Activated CD8-positive, alpha-beta T cell treated with anti-CD3 and anti-CD28 coated beads, Interleukin-2, amount 10 ng/mL, durations not matched to agents 7 days and 5 days (primary cell): ENCODE measurements at places on chromosomes 16 and 17. TPM values are rescaled to one million over a fixed set of nuclear protein-coding genes. Genes with fewer than 3 reads are reported as not detected.

DNA sequence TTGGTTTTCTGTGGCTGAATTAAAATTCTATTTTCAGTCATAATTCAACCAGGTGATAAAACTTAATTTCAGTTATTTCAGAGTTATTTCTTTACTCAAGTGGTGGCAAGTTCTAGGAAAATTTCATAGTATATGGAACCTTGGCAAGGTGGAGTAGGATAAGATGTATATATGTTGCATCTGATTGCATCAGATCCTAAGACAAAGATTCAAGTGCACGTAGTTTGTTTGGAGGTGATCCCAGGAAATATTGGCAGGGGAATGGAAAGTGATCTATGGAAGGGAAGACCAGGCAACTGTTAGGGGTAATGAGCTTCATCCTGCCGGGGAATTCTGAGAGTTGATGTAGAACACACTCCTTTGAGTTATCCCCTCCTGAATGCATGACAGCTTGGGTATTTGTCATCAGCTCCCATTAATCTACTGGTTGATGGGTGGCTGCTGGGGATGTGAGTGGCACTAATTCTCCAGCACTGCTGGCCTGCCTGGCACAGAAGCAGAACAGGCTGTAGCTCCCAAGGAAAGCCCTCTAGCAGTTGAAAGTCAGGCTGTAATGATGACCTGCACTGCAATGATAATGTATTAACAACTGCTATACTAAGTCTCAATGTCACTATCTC, 52.2 kb upstream of the TOM1L1 start:
- DNase-seq = no peak

DNA sequence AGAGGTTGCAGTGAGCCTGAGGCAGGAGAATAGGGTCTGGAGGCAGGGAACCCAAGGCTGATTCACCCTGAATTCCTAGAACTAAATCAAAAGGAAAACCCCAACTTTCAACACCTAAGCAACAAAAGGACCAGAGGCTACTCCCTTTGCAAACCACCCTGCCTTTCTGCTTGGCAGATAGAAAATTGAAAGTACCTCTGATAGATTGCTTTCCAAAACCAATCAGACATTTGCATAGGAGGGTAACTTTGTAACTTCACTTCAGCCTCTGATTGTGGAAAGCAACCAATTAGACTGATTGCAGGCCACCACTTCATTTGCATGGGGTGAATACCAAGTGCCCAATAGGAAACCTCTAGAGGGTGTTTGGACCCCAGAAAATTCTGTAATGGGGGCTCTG, 10.9 kb upstream of the TMEM98 start:
- no peak for DNase-seq

DNA sequence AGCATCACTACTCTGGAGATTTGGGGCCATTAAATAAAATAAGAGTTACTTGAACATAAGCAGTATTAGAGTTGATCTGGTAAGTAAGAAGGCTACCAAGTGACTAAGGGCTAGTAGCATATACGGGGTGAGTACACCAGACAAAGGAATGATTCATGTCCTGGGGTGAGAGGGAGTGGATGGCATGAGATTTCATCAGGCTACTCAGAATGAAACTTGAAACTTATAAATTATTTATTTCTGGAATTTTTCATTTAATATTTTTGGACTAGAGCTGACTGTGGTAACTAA, 2.3 kb downstream of the SLFN5 start:
- no peak for DNase-seq

GRCh38 chr16:4625560-4626159, 1.0 kb downstream of the MGRN1 start:
- no peak for DNase-seq

DNA sequence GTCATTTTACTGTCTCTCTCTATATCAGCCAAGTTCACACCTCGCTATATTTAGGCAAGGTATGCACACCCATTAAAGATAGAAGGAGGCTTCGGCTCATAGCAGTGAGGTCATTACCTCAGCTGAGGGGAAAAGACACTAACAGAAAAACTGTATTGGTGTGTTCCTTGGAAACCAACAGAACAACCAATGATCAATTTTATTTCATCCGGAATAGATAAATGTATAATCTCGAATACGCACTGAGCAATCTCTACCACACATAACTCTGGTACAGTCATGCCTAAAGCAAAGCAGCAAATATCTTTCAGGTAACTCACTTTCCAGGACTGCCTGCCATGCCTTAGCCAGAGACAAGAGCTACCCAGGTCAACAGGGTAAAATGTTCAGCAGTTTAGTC, 109.9 kb upstream of the CORO6 start:
- no peak for DNase-seq

GRCh38 chr16:4606354-4606753, 8.3 kb downstream of the UBALD1 start:
- no peak for DNase-seq

DNA sequence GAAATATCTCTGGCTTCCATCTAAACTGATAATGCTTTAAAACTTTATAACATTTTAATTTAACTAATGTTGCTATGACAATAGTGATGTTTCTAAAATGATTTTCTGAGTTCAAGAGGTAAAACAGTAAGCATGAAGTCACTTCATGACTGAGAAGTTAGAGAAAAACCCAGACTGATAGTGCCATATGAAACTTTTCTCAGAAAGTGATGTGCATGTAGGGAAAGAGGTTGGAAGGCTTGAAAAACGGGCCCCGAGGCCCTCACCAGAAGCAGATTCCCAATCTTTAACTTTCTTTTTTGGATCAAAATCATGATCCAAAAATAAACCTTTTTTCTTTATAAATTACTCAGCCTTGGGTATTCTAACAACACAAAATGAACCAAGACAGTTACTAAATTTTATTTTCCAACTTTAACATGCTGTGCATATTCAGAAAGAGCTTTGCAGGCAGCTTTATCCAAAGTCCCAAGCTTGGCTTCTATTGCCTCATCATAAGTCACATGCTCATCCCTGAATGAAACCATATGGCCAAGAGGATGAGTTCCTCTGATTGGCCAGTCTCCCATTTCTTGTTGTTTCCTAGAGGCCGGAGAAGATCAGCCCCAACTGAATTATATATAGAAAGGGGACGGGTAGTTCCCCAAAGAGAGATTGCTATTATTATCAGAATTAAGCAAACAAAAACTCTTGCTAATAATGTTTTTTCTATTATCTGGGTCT, 357.6 kb upstream of the SALL1 start:
- no peak for DNase-seq

- DNase-seq = peak; percentile 77
Observed at GRCh38 chr17:81514739-81515529, 2.3 kb upstream of the ACTG1 start.

DNA sequence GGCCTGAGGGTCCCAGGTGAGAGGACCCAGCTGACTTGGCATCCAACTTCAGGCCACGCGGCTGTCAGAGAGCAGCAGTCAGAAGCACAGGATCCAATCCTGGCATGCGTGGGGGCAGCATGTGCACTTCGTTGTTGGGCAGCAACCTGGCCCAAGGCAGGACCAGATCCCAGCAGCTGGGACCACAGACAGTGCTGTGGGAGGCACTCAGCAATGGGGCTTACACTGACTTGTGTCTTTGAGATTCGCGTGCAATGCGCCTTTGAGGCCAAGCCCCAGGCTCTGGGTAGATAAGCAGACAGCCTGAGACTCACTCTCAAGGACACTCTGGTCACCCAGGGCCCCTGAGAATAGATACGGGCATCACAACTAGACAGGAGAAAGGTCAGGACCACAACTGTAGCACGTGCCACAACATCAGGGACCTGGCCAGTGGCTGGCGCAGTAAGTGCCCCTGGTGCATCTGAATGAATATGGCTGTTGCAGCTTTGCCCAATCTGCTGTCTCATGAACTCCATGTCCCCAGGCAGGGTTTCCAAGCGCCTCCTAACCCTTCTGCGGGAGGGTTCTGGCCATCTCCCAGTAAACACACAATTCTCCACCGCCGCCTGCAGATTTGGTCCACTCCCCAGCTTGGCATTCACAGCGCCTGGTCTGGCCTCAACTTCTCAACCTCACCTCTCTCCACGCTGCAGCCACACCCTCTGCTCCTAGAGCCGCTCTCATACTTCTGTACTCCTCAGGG, 3.2 kb downstream of the PAM16 start:
- no peak for DNase-seq

GRCh38 chr17:44033861-44034408, 19.2 kb upstream of the TMEM101 start:
- peak; percentile 27 for DNase-seq

DNA sequence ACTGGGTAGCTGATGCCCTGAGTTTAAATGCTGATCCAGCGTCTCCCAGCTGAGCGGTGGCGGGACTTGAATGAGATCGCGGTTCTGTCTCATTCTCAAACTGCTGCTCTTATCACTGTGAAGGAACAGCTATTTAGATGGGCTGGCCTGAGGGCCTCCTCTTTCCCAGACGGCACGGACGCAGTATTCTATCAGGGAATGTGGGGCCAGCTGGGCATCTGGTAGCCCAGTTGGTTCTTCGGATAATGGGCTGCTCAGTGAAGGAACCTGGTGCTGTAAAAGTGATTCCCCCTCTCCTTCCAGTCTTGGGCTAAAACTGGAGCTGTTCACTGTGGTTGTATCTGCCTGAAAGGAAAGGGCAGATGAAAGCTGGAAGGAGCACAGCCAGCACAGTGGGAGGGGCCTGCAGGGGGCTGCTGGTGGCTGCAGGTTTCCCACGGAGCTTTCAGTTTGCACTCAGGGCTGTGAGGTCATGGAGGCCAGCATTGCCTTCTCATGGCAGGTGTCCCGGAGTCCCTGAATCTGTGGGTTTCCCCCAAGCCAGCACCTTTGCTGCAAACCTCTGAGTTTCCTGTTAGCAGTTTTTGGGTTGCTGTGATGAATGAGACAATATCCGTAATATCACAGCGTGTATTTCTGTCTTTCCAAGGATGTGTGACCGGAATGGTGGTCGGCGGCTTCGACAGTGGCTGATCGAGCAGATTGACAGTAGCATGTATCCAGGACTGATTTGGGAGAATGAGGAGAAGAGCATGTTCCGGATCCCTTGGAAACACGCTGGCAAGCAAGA, 3.6 kb downstream of the IRF8 start:
- peak; percentile 82 for DNase-seq

GRCh38 chr17:38663125-38663751, 11.5 kb downstream of the EPOP start:
- peak; percentile 64 for DNase-seq

DNA sequence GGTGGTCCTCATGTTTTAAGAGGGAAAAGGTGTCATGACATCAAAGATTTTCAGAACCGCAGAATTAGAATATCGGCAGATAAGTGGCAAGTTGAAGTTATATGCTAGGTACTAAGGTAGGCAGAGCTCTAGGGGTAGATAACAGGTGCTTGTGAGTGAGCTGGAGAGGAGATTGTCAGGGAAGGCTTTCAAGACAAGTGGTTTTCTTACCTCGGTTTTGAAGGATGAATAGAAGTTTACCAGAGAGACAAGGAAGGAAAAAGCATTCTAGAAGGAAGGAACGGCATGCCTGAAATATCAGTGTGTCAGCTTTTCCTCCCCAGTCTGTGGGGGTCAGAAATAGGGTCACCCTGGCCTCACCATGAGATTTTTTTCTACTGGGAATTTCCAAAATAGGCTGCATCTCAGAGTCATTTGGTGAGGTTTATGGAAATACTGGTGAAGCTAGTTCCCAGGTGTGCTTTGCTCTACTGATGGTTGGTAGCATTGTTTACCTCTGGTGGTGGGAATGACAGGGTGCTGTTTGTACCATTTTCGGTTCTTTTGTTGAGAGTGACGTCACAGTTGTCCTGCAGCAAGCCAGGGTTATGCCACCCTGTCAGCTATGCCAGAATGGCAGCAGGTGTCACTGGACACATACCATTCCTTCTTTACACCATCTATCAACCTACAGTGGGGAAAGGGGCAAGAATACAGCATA, 112.5 kb downstream of the MSI2 start:
- no peak for DNase-seq

GRCh38 chr17:65547253-65547670, 14.2 kb downstream of the AXIN2 start:
- DNase-seq = no peak

DNA sequence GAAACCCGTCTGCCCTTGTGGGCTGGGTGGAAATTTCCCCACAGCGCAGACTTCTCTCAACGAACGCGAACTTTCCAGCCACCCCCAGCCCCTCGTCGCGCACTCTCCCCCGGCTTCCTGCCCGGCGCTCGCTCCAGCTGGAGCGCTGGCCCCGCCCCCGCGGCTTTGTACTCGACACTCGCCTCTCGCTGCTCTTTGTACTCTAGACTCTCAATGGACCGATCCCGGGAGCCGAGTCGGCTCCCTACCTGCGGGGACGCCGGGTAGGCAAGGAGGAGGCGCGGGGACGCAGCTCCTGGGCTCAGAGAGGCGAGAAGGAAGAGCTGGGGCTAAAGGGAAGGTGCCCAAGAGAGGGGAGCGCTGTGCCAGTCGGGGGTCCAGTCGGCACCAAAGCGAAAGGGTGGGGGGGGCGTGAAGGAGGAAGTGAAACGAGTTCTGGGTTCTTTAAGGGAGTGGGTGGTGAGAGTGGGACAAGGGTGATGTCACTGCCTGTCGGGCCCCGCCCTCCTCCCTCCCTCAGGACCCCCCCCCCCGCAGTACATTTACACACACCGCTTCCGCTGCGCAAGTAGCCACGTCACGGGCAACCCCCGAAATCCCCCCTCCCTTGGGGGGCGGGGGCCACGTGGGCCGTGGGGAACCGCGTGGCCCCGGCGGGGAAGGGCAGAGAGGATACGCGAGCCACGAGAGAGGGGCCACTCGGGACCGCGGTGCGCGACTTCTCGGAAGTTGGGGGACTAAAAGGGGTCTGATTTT, 9.7 kb downstream of the KDM6B start:
- peak; percentile 87 for DNase-seq

DNA sequence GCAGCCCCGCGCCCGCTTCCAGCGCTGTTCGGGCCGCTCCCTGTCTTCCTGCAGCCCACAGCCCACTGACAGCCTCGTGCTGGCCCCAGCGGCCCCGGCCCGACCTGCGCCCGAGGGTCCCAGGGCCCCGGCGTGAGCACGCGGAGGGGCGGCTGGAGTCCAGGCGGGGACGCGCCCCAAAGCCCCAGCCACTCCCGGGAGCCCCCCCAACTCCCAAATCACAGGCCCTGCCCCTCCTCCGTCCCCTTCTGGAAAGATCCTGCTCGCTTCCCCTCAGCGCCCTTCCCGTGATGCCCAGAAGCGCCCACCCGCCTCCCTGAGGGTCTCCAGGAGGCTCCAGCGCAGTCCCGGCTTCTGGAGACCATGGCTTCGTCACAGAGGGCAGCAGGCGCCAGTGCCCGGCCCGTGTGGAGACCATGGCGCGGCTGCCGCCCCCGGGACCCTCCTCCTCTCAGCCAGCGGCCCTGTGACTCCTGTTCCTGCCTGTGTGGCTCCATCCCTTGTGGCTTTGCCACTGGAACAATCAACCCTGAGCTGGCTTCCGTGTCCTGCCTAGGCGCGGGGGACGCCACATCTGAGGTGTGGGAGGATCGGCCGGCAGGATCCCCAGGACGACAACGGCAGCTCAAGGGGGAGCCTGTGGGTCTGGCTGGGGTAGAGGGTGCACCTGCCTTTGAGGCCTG, 3.9 kb downstream of the UTS2R start:
- DNase-seq = no peak

The TRPV2 gene
- total RNA-seq = 124 TPM

The CCL5 gene
- total RNA-seq = 275 TPM

The MEIOB gene
- total RNA-seq = not detected

The RAB37 gene
- total RNA-seq = 19.1 TPM

The TRIM37 gene
- 28.8 TPM for total RNA-seq

The ACSM5 gene
- not detected for total RNA-seq

The SLC25A11 gene
- 86.4 TPM for total RNA-seq

The SGCA gene
- total RNA-seq = not detected

The RNF112 gene
- 0.34 TPM for total RNA-seq

The KRTAP2-3 gene
- not detected for total RNA-seq

The CLEC18A gene
- total RNA-seq = 0.95 TPM
